ENCODE measurements at places on chromosomes 11 and 22. TPM values are rescaled to one million over a fixed set of nuclear protein-coding genes. Genes with fewer than 3 reads are reported as not detected.

GRCh38 chr11:129375751-129376657 lies at the start of gene BARX2:
Gene BARX2, plus strand, starts transcription at chr11:129375848. Its CDS starts 188 bp downstream, at chr11:129376036.
- H3K4me3 ChIP-seq: peak within 1 kb of the TSS; percentile 57
- no peaks in the 10 kb centered on the region for H3K36me3 ChIP-seq
- peaks cover 88% of the 10 kb centered on the region for H3K27me3 ChIP-seq
- H3K27ac ChIP-seq: no peak within 1 kb of the TSS
- H3K4me1 ChIP-seq: peaks cover 20% of the 10 kb centered on the region
- peak; percentile 21 for DNase-seq

DNA sequence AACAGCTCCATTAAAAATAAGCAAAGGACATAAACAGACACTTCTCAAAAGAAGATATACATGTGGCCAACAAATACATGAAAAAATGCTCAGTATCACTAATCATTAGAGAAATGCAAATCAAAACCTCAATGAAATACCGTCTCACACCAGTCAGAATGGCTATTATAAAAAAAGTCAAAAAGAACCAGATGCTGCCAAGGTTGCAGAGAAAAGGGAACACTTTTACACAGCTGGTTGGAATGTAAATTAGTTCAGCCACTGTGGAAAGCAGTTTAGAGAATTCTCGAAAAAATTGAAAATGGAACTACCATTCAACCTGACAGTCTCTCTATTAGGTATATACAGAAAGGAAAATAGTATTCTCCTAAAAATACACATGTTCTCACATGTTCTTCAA lies 102.4 kb upstream of the FIBIN start:
- no peak for DNase-seq
- no peak overlapping the region for H3K4me3 ChIP-seq
- H3K27ac ChIP-seq: no peak overlapping the region
- H3K36me3 ChIP-seq: no peaks in the 10 kb centered on the region

GRCh38 chr22:38788021-38788816 lies 5.7 kb downstream of the DNAL4 start:
- no peaks in the 10 kb centered on the region for H3K27me3 ChIP-seq
- no peak for DNase-seq
- H3K36me3 ChIP-seq: no peaks in the 10 kb centered on the region
- H3K4me1 ChIP-seq: peaks cover 6% of the 10 kb centered on the region
- no peak overlapping the region for H3K4me3 ChIP-seq

DNA sequence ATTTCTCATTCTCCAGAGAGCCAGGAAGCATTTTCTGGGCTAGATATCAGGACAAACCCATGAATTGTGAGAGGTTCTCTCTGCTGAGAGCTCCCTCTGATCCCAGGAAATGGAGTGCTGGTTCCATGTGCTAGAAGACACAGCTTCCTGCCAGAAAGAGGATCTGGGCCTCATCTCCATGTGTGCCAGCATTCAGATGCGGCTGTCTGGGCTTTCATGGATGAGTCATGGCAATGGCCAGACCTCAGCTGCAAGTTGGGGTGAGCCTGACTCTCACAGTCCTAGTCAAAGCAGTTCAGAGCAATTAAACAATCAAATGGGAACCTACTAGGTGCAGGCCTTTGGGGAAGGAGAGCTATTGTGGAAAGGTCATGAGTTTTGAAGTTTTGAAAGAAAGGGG lies 82.3 kb upstream of the EED start:
- no peaks in the 10 kb centered on the region for H3K36me3 ChIP-seq
- H3K27ac ChIP-seq: no peak overlapping the region
- no peaks in the 10 kb centered on the region for H3K27me3 ChIP-seq
- no peaks in the 10 kb centered on the region for H3K4me1 ChIP-seq
- H3K4me3 ChIP-seq: no peak overlapping the region
- no peak for DNase-seq

DNA sequence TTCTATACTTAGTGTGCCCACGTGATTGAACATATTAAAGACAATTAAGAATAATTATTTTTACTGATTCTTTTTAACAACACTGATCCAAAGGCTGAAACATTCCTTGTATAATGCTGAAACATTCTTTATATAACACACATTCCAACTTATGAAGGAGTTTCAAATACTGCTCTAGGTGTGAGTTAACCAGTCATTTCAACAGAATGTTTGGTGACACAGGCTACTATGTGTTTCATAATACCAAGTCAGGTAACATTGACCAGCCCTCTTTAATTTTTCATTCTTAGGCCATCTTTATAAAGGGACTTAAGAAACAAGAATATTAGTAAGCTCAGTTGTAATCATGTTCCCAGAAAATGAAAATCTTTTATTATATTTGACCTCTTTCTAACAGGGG lies 136.6 kb downstream of the ELP4 start:
- peaks cover 2% of the 10 kb centered on the region for H3K36me3 ChIP-seq
- H3K4me1 ChIP-seq: peaks cover 1% of the 10 kb centered on the region
- no peak overlapping the region for H3K4me3 ChIP-seq
- no peaks in the 10 kb centered on the region for H3K27me3 ChIP-seq

- peaks cover 26% of the 10 kb centered on the region for H3K36me3 ChIP-seq
- peaks cover 35% of the 10 kb centered on the region for H3K4me1 ChIP-seq
- peak overlapping the region; percentile 100 for H3K4me3 ChIP-seq
- peaks cover 15% of the 10 kb centered on the region for H3K27me3 ChIP-seq
- peak overlapping the region; percentile 94 for H3K27ac ChIP-seq
- no peak for DNase-seq
These were observed 1.3 kb downstream of the PAFAH1B2 start for GRCh38 chr11:117145393-117145761.

- H3K27me3 ChIP-seq: no peaks in the 10 kb centered on the region
- peaks cover 31% of the 10 kb centered on the region for H3K36me3 ChIP-seq
- DNase-seq: no peak
These were observed 13.5 kb upstream of the CASTOR1 start for GRCh38 chr22:30302810-30303138.

GRCh38 chr11:93059117-93059957 lies 89.9 kb downstream of the MTNR1B start:
- no peak overlapping the region for H3K27ac ChIP-seq
- no peak overlapping the region for H3K4me3 ChIP-seq
- peaks cover 2% of the 10 kb centered on the region for H3K4me1 ChIP-seq
- no peaks in the 10 kb centered on the region for H3K36me3 ChIP-seq

- no peak overlapping the region for H3K27ac ChIP-seq
- H3K27me3 ChIP-seq: peaks cover 32% of the 10 kb centered on the region
- peaks cover 12% of the 10 kb centered on the region for H3K4me1 ChIP-seq
These were observed 52.7 kb upstream of the WNT7B start for GRCh38 chr22:46029574-46030200.

GRCh38 chr11:3205261-3206155 lies 13.1 kb downstream of the MRGPRG start:
- H3K27ac ChIP-seq: no peak overlapping the region
- peaks cover 7% of the 10 kb centered on the region for H3K27me3 ChIP-seq
- DNase-seq: no peak

The IRAG1 gene
- total RNA-seq: not detected

The KCNK7 gene
- 0.37 TPM for total RNA-seq

The CRYBB2 gene
- total RNA-seq: not detected

Data from activated naive CD8-positive, alpha-beta T cell treated with anti-CD3 and anti-CD28 coated beads for 36 hours (primary cell).